ENCODE measurements at places on chromosomes 4 and X.
A peak's percentile ranks its signal among the peaks of the same experiment; 100 is the strongest.

DNA sequence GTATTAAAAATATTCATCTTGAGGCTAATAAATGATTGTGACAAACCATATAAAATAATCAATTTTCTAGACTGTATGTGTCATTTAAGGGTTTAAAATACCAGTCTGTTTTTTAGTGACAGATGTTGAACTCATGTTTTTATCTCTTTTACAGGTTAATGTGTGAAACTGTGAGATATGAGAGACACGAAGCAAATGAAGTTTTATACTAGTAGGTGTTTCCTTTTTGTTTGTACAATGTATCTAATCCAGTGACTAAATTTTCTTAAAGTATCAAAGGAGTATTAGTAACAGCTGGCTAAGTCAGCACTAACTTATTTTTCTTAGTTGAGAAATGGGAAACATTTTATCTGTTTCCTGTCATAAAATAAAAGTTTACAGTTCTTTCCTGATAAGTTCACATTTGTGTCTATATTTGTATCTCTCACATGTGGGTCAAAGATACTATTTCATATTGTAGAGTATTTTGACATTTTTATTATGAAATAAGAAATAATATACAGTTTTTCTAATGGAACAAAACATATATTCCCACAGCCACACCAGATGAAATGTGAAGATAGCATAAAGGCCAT lies 90.3 kb downstream of the RAPGEF2 start:
- DNase-seq: no peak

GRCh38 chrX:2145692-2146367 lies 354.9 kb downstream of the DHRSX start:
- no peak for DNase-seq

GRCh38 chr4:174248407-174248806 lies 35.1 kb downstream of the FBXO8 start:
- no peak for DNase-seq

DNA sequence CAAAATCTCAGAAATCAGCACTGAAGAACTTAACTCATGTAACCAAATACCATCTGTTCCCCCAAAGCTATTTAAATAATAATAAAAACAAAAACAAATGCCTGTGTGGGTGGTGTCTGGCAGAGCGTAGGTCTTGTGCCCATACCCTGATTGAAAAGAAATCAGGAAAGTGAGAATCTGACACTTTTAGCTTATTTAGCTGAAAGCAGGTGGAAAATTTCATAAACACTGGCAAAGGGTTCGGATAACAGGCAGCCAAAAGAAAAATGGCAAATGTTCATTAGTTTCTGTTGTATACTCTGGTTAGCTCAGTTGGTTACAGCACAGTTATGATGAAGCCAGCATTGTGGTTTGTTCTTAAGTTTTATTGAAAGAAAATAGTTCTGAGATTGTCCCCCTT lies 48.3 kb downstream of the REPS2 start:
- DNase-seq: no peak

- DNase-seq: no peak
Measured at GRCh38 chr4:141074098-141074878, 59.0 kb downstream of the RNF150 start.

- DNase-seq: peak; percentile 63
Measured at GRCh38 chrX:9352694-9353411, 112.0 kb upstream of the TBL1X start.

GRCh38 chr4:116358633-116359222 lies 726.6 kb downstream of the TRAM1L1 start:
- DNase-seq: peak; percentile 30

DNA sequence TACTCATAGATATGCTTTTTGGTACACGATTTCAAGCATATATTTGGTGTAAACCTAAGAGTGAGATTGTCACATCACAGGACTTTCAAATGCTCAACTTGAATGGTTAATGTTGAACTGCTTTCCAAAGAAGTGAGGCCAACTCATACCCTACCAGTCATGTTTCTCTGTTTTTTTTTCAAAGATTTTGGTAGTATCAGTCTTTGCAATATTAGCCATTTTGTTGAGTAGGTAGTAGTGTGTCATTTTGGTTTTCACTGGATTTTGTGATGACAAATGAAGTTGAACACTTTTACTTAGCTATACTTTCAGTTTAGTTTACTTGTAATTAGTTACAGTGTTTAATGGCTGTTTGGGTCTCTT lies 12.5 kb upstream of the HS3ST1 start:
- DNase-seq: no peak

DNA sequence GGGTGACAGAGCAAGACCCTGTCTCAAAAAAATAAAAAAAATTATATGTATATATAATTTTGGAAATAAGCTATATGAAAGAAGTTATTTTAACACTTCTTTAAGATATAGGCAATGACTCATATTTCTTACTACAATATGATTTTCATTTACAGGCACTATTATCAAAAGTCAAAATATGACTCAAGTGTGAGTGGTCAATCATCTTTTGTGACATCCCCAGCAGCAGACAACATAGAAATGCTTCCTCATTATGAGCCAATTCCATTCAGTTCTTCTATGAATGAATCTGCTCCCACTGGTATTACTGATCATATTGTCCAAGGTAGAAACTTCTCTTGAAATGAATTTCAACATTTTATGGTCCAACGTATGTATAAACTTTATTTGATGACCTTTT lies 20.8 kb downstream of the OCIAD1 start:
- no peak for DNase-seq

DNA sequence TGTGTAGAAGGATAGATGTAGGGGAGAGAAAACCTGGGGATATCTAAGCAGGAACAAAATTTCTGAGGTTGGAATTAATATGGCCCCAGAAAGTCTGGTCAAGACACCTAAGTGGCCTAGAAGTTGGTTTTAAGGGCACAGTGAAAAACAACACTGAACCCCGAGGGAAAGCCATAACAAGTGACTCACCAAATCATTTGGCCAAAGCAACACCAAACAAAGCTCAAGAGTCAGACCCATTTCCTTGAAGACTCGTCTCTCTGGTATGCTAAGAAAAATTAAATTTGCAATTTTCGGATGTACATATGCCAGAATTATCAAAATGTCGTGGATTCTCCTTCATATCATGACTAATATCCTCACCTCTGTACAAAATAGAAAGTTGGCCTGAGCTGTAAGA lies 162.9 kb downstream of the SMIM20 start:
- DNase-seq: no peak

- DNase-seq: no peak
Measured at GRCh38 chr4:182810103-182810615, 107.0 kb downstream of the DCTD start.

GRCh38 chr4:74794382-74795010 lies at the start of gene BTC:
TSS of gene BTC (minus strand) at chr4:74794523. CDS start at chr4:74794325, 198 bp downstream.
- no peak for DNase-seq

All from NK-92 treated with Interleukin-12 subunit alpha and Interleukin-12 subunit beta, amount 100 ng/mL, for 24 hours (cell line).